ENCODE measurements at places on chromosomes 12 and 14.

- DNase-seq: no peak
Observed at GRCh38 chr12:32197421-32197820, 90.8 kb downstream of the BICD1 start.

DNA sequence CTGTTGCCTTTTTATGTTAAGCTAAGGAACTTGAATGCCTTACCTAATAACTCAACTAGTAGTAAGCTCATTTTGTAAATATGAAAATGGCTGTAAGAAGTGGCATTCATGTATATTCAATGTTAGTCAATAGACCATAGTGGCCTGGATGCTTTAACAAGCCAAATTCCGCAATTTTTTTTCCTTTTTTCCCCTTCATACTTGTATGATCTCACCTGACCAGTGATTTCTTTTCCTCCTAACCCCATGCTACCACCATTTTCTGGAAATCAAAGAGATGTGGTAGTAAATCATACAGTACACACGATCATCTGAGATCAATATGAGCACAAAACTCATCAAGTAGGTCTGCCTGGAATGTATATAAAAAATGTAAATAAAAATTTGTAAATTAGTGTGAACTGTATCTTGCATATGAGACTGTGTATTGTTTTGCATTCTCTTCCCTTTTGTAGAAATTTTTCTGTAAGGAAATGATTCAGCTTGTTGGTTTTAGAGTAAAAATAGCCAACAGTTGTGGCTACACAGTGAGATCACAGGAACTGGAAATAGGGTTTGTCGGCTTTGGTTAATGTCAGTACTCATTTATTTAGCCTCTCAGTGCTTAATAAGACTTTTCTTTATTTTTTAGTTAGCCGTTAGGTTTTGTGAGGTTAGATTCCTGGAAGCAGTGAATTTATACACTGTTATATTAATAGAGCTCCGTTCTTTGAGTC, 62.5 kb downstream of the ETNK1 start:
- DNase-seq: no peak

DNA sequence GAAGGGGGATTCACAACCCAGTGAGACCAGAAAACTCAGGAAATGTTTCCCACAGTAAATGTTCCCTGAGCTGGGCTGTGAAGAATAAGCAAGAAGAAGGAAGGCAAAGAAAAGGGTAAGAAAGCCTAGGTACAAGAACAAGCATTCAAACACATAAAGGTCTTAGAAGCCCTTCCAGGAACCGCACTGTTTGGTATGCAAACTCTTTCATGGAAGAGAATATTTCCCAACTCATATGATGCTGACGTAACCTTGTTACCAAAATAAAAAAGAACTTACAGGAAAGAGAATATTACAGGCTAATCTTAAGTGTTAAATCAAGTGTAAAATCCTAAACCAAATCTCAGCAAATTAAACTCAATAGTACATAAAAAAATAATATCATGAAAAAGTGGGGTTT, 23.6 kb downstream of the MED6 start:
- DNase-seq: no peak

DNA sequence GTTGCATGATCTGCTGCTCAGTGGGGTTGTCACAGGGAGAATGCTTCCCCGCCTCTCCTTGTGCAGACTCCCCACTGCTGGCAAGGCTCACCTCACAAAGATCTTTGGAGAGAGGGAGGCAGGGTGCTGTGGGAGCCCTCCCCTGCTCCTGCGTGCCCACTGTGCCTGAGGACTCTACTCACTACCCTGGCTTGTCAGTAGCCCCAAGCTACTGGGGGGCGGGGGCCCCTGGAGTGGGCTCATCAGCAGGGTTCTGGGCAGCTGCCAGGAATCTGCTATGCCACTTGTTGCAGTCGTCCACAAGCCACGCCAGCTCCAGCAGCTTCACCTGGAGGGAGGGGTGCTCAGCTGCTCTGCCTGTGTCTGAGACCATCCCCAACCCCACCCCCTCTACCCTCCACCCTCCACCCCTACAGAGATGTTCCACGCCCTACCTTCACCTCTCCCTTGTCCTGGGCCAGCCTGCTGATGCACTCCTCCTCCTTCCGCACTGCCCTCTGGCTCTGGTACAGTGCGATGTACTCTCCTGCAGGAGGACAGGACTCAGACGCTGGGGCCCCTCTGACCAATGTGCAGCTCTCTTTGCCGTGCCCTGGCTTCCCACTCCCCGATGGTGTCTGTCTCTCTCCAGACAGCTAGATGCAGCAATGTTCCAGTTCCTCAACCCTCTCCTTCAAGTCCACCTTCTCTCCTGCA, 14.2 kb upstream of the BLTP3B start:
- no peak for DNase-seq

GRCh38 chr12:92493816-92494215, 209.0 kb upstream of the PLEKHG7 start:
- DNase-seq: no peak

GRCh38 chr12:13171921-13172859, 24.3 kb upstream of the EMP1 start:
- no peak for DNase-seq

- no peak for DNase-seq
Observed at GRCh38 chr12:117514016-117514415, 152.6 kb upstream of the NOS1 start.

DNA sequence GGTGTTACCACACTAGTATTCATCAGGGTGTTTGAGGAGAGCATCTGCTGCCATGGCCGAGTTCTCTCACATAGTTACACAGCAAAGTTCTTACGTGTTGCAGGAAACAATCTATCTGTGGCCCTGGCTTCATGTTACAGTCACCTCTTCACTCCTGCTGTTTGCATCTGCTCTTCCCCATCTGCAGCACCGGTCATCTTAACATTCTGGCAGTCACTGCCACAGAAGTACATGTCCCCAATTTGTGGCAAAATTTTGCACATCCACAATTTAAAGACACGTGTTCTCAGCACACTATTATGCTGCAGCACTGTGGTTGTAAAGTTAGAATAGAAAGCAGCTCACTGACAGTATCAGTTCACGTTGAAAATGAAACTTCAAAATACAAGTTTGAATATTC, 23.2 kb downstream of the MAPK1IP1L start:
- DNase-seq: no peak

- DNase-seq: no peak
Observed at GRCh38 chr12:15037091-15037687, 64.3 kb downstream of the PDE6H start.

GRCh38 chr12:82873951-82874350, 187.2 kb downstream of the TMTC2 start:
- DNase-seq: no peak

GRCh38 chr14:69554500-69554899, 20.2 kb downstream of the CCDC177 start:
- no peak for DNase-seq

DNA sequence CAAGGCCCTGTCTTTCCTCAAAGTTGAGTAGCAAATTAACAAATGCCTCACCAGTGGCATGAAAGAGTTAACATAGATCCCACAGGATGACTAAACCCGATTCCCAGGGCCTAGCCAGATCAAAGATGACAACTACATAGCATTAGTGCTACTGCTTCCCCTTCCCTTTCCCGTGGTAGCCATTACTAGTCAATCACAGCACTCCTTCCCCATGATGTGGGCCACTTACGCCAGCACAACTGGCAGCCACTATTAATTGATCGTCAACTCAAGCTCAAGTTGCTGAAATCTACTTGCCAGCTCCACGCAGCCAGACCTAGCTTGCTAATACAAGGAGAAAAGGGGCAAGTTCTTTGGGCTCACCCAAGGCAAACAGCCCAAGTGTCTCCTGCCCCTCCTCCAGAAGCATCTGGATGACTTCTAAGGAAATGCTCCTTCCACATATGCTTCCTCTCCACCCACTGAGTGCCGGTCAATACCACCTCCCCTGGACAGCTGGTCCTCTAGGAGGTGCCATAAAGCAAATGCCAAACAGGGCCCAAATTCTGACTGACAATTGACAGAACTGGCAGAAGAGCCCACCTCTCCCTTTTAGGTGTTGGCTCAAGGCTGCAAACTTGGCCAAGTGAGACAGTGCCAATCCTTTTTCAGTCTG, 72.6 kb downstream of the NUAK1 start:
- no peak for DNase-seq

DNA sequence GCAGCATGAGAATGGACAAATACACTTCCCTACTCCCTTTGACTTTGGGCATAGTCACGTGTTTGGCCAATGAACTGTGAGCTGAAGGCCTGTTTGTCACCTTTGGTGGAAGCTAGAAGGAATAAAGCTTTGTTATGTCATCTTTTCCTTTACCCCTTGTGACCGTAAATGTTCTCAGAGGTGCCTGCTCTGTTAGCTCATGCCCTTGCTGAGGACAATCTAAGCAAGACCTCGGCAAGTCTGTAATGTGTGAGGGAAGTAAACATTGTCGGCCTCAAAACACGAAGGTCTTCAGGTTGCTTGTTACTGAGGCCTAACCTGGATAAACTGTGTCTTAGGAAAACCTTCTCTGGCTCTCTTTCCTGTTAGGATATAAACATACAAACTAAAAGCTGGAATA, 354.2 kb downstream of the TMEM132D start:
- DNase-seq: no peak

DNA sequence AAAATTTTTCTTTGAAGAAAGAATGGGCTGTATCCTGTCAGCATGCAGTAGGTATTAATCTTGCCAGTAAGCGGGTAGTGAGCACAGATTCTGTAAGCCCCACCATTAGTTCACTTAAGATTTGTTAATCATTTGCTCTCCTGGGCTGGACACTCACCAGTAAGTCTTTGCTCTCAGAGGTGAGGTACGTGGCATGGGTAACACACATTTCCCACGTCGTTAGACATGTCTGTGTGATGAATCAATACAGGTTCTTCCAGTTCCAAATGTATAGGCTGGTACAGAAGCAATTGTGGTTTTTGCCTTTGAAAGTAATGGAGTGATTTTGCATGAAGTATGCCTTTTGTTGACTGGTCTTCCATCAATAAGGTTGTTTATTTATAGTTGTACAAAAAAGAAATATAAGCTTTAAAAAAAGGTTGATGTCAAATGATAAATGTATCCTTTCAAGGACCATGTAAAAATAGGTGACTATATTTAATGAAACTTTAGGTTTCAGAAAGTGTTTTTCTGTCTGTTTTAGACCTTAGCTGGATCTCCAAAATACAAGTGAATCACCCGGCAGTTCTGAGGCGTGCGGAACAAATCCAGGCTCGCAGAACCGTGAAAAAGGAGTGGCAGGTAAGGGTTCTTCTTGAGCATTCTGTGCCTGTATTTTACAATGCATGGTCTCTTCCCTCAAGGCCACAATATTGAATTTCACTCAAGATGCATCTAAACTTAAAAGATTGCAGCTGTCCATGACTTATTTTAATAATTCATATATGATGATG, 45.5 kb downstream of the DERA start:
- DNase-seq: no peak

DNA sequence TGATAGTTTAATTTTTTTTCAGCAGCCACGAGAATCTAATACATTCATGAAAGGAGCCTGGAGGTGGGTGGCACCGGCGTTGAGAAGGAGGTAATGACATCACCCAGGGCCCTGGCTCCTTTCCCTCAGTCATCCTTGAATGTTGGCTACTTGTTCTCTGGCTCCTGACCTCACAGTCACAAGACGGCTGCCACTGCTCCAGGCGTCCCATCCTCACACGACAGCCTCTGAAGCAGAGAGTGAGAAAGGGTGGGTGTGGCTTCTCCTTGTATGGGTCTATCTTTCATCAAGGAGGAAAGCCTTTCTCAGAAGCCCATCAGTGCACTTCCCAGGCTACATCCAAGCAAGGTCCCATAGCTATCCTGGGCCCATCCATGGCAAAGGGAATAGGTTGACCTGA, 207.6 kb upstream of the C14orf180 start:
- no peak for DNase-seq

DNA sequence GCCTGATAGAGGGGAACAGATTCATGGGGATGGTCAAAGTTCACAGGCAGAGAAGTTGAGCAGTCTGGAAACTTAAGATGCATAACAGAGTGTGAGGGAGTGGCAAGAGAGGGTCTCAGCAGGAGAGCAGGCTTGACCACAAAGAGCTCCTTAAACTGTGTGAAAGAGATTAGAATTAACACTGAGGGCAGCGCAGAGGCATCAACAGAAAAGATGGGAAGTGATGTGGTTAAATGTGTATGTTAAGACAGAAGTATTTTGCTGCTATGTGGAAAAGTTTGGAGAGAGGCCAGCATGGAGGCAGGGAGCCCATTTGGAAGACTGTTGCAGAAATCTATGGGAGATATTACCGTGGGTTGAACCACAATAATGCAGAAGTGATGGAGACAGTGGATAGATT, 122.7 kb upstream of the LMNTD1 start:
- no peak for DNase-seq

DNA sequence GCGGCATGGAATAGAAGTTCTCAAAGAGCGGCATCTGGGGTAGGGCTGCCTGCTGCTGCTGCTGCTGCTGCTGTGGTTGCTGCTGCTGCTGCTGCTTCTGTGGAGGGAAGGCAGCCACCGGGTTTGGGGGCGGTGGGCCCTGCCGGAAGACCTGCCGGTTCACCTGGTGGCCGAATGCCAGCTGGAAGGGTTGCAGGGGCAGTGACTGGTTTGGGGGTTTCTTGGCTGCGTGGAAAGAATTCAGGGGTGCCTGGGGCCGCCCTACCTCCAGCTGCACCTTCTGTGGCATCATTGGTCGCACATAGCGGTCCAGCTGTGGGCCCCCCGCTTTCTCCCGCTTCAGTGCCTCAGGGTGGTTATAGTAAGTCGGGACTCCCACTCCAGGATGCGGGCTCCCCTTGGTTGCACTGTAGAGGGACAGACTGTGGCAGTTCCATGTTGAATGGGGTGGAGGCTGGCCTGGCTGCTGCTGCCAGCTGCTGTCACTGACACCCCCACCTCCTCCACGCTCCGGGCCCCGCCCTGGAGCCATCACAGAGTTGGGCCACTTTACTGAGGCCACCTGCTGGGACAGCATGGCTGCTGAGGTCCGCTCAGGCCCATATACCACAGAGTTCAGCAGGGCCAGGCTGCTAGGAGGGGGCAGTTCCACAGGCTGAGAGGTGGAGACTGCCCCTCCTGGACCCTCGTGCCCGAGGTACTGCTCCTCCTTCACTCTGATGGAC, 25.2 kb upstream of the PNMA1 start:
- DNase-seq: no peak

GRCh38 chr12:71584356-71584755, 79.3 kb downstream of the ZFC3H1 start:
- no peak for DNase-seq

Data from hematopoietic multipotent progenitor cell treated with erythropoietin and hydrocortisone succinate and interleukin-3 and kit ligand, for 15 days (in vitro differentiated cells).